ENCODE measurements at places on chromosomes 3 and 15.
A peak's percentile ranks its signal among the peaks of the same experiment; 100 is the strongest.

DNA sequence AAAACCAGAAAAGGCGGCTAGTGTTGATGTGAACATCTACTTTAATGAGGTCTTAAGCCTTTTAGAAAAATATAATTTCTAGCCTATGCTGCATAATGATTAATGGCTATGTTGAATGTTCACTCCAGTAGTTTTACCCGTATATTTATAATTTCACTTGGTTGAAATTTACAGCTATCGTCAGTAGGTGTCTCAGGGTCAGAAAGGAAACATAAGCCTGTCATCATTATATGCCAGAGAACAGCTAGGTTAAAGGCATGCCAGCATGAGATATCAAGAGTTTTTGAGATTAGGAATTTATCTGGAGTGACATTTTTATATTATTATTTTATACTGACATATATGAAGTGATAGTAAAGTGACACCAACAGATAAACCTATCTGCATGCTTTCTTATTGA lies 904.1 kb downstream of the OTOL1 start:
- no peak for DNase-seq

- DNase-seq = peak; percentile 3
Measured at GRCh38 chr3:78035131-78035641, 995.3 kb downstream of the ROBO2 start.

DNA sequence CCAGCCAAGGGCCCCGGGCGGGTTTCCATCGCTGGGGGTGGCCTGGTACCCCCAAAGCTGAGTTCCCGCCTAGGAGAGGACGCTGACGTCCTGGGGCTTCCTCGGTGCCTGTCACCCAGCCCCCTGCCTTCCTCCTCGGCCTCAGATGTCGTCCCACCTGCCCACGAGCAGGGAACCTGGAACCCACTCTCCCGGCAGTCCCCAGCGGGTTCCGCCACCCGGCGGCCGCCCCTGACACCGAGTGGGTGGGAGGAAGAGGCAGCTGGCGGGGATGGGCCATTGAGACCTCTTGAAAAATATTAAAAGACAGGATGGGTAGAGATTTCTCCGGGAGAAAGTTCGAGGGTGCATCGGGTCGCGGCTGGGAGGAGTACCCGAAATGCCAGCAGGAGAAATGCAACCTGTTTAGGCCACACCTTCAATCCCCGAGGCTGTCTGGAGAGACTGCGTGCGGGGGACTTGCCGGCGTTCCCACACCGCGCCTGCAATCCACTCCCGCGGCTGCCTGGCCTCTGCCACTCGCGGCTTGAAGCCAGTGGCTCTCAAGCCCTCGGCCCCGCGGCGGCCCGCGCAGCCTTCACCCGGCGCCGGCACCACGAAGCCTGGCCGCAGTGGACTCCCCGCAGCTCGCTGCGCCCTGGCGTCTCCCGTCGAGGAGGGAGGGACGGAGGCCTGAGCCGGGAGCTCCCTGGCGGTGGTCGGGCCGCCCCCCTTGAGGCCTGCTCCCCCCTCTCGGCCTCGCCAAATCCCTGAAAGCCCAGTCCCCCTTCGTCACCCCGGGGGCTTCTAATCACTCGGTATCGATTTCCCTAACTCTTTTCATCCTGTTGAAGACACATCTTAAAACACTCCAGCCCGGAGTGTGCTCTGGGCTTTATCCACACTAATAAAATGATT lies 8.6 kb upstream of the NR2F2 start:
- DNase-seq = no peak

DNA sequence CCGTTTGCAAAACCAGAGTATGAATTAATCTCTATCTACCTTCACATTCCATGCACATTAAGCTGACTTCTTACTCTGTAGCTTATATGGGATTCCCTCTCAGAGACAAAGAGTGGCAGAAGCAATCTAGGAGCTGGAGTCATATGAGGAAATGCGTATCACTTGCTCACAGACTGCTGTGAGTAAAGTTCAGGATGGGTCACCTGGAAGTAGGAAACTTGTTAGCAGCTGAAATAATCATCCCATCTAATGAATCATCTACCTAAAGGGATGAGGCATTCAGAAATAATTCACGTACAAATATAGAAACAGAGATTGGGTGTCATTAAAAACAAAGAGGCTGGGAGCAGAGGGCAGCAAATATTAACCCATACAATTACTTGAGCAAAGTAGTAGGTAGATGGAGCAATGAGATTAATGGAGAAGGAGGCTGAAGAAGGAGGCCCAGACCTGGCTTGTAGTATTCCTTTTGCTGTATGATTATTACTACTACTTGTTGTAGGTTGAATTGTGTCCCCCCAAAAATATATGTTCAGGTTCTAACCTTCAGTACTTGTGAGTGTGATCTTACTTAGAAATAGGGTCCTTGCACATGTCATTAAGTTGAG lies 866.3 kb downstream of the ROBO2 start:
- DNase-seq = no peak

- DNase-seq = peak; percentile 82
Measured at GRCh38 chr3:150384296-150385212, 23.5 kb upstream of the TSC22D2 start.

- no peak for DNase-seq
Measured at GRCh38 chr3:154122912-154123559, 1.8 kb downstream of the ARHGEF26 start.

GRCh38 chr3:29312960-29313452 lies 32.1 kb downstream of the RBMS3 start:
- DNase-seq = no peak

DNA sequence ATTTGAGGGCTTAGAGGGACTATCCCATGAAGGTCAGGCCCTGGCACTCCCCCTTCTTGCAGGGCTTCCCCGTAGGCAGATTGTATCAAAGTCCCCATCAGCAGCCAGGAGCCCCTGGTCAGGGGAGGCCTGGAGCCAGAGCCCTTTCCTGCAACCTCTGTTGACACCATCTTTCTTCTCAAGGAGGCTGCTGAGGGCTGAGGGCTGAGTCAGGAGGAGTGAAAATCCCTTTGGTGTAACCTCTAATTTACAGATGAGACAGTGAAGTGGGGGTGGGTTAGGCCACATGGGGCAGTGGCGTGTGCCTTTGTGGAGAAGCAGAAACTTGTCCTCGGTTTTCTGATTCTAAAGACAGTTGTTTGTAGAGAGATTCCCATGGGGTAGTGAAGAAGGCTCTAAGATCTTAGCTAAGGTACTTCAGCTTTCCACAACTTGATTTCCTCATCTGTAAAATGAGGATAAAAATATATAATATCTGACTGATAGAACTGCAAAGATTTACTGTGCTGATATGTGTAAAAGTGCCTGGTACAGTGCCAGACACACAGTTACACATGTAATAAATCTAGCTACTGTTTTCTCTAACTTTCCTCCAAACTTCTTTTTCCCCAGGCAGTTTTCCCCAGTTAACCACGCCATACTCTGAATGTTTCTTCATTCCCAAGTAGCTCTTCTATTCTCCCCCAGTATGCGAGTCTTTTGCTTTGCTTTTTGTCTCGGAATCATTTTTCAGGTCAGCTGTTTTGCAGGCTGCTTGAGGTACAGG lies 249.4 kb upstream of the TPM1 start:
- no peak for DNase-seq

DNA sequence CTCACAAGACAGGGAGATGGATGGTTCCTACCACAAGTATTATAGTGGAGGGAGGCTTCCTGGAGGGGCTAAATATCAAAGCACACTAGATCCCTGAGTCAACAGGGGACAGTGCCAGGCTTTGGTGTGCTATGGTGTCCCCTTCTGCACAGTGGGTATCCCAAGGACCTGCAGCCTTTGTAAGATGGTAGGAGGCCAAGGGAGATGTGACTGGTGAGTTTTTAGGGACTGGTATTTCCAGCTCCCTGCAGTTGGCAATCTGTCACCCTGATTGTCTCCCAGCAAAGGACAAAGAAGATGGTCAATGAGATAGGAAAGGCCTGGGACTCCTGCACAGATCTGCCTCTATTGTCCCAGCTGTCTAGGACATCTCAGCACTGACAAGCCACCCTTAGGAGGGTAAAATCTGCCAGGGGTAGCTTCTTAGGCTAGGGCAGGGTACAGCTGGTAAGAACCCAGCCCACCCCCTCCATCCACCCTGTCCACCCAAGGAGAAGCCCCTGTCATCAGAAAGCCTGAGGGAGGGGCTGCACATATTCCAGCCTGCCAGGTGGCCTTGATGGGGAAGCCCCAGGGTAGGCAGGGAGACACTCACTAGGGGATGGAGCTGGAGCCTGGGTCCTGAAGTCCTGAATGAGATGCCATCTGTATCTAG lies 631 bp downstream of the CYP1A1 start:
- no peak for DNase-seq

DNA sequence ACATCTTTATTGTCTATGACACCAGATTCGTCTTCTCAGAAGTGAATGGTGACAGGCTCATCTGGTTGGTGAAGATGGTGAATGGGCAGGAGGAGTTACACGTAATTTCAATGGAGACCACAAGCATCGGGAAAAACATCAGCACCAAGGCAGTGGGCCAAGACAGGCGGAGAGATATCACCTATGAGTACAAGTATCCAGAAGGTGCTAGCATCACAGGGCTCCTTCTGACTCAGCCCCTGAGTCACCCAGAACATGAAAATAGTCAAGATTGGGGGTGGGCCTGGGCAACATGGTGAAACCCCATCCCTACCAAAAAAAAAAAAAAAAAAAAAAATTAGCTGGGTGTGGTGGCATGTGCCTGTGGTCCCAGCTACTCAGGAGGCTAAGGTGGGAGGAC lies 32.6 kb downstream of the TGM4 start:
- DNase-seq = no peak

- DNase-seq = no peak
Measured at GRCh38 chr15:100043692-100044091, 298.1 kb downstream of the ADAMTS17 start.

- DNase-seq = no peak
Measured at GRCh38 chr3:183819831-183820230, 5.5 kb downstream of the MAP6D1 start.

GRCh38 chr3:183449391-183449790 lies 21.0 kb upstream of the MCF2L2 start:
- DNase-seq = no peak

- no peak for DNase-seq
Measured at GRCh38 chr15:33080006-33080405, 114.5 kb downstream of the FMN1 start.

- DNase-seq = no peak
Measured at GRCh38 chr3:197960694-197961581, 921 bp downstream of the LMLN start.

- DNase-seq = no peak
Measured at GRCh38 chr3:42595682-42596081, 4.8 kb upstream of the NKTR start.

DNA sequence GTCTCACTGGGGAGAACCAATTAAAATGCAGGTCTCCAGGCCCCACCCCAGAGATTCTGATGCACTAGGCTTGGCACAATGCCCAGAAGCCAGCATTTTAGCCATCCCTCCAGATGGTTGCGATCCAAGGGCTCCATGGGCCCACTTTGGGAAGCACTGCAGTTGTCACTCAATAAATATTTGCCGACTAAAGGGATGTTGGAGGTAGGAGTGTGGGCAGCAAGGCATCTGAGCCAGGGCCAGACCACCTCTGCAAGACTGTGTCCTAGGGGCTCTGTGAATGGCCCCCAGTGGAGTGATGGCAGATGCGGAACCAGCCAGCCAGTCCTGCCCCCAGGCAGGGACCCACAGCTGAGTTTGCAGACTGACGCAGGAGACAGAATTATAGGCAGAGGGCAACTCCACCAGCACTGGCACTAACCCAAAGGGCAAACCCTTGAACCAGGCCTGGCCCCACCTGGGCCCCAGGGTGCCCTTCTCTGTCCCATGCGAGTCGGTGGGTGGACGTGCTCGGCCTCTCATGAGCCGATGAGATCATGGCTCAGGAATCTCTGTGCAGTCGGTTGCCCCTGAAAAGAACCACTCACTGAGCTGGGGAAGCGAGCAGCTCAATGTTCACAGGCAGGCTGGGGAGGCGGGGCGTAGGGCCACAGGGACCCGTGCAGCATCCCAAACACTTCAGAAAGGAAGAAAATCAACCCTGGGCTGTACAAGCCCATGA lies 49.7 kb downstream of the SEMA5B start:
- DNase-seq = no peak

DNA sequence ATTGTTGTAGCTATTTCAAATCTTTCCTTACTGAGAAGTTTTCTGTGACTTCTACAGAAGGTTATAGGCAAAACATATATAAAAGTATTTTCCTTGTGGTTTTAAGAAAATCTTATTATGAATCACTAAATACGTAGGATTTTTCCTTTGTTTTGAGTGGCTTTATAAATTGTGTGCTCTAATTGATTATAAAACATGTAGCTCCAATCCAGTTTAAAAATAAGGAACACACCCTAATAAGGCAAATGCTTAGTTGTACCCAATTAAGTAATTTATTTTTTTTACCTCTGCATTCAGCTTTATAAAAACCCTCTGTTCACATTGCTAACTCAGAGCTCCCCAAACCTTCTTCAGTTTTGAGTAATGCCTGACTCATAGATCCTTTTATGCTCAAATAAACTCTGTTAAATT lies 408.0 kb downstream of the NAALADL2 start:
- no peak for DNase-seq

- DNase-seq = no peak
Measured at GRCh38 chr15:90901175-90902039, 1.7 kb upstream of the MAN2A2 start.

DNA sequence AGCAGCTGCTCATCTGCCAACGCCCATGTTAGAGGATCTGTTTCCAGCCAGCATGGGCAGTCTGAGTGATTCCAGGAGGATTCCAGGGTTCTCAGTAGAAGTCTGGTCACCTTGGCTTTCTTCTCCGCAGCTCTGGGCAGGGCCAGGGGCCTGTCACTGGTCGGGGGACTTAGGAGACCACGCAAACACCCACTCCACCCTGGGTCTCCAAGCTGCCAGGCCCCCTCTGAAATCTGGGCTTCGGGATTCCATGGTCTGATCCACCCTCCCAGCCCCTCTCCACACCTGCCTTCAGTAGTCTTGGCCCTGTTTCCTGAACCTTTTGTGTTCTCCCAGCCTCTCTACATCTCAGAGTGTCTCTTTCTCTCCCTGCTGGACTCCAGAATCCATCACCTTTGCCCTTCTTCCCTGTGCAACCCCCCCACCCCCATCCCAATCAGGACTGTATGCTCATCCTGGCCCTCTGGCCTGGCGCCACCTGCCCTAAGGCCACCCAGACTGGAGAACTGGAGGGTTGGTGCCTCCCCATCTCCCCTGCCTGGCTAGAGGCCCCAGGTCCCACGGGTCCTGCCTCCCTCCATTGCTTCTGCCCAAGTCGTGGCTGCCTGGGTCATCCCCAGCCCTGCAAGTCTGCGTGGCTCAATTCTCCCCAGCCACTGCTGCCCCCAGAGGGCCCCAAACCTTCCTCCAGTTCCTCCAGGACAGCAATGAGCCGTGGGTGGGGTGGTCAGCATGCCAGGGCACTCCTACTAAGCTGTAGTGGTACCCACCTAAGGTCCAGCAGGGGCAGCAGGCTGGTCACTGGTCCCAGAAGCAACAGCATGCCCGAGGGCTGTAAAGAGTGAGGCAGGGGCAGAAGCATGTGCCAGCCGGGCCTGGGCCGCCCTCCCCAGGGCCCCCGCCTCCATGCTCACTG lies 102.8 kb downstream of the TBC1D2B start:
- DNase-seq = no peak

GRCh38 chr3:183341545-183342288 lies 86.7 kb downstream of the MCF2L2 start:
- DNase-seq = no peak

DNA sequence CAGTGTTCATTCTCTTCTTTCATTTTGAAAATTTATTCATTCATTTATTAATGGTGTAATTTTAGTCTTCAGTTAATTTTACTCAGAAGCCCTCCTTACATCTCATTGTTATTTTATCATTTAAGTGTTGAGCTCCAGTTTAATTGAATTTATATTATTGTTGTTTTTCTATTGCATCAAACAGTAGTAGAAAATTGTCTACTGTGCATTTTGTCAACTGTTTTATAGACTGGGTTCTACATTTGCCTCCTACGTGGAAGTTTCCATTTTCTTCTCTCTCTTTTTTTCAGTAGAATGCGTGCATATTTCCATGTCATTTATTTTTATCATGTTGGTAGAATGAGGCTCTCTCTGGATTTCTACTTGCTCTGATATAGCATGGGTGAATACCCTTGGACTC lies 487.4 kb downstream of the NR2F2 start:
- DNase-seq = no peak
